ENCODE measurements at places on chromosomes 11 and 22.

DNA sequence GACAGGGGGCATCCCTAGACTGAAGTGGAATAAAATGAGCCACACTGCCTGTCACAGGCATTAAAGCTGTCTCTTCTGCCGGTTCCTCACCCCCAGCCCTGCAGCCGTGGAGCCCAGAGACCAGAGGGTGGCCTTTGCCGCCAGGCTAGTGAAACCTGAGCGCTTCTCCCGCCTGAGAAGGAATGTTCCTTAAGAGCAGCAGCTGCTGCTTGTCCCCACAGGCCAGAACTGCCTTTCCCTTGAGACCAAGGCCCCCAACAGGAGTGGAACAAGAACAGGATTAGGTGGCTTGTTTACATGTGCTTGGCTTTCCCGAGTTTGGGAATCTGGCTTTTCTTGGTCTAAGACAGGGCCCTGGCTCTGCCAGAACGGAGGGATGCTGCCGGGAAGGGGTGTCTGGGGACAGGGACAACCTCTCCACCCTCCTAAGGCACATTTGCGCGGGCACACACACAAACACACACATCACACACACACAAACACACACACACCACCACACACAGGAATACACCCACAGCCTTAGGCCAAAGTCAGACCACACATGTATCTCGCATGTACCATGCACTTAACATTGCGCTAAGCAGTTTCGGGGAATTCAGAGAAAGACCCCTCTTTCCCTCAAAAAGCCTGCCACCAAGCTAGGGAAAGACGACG lies 91.8 kb downstream of the FEZ1 start:
- DNase-seq, result peak; percentile 60

DNA sequence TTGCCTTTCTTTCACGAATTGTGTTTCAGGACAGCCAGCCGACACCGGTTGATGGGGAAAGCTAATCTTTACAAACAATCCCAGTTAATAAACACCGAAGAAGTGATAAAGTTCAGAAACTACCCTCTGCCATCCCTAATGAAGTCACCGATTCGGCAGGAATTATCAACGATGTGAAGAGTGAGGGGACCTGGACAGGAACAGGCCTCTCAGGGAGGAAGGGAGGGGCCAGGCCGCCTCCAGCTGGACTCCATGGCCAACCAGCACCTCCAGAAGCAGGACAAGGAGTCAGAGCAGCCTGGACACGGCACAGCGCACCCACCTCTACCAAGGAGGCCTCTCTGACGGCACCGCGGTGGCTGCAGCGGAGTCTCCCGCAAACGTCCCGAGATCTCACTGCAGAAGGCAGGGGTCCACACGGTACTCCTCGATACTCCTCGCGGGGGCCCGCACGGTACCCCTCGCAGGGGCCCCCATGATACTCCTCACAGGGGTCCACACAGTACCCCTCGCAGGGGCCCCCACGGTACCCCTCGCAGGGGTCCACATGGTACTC lies 3.9 kb downstream of the TOLLIP start:
- DNase-seq, result no peak

- DNase-seq, result no peak
Measured at GRCh38 chr11:118076754-118077281, at the start of gene TMPRSS4. Gene TMPRSS4, plus strand, starts transcription at chr11:118077078. Its CDS starts 225 bp downstream, at chr11:118077303.

- DNase-seq, result peak; percentile 39
Measured at GRCh38 chr11:110093407-110094297, 460 bp downstream of the ZC3H12C start.

GRCh38 chr22:23037429-23038333 lies 32.6 kb upstream of the GNAZ start:
- no peak for DNase-seq

- no peak for DNase-seq
Measured at GRCh38 chr11:9688716-9689511, 25.0 kb downstream of the SWAP70 start.

- no peak for DNase-seq
Measured at GRCh38 chr22:44917372-44918165, 92.2 kb downstream of the PHF21B start.

DNA sequence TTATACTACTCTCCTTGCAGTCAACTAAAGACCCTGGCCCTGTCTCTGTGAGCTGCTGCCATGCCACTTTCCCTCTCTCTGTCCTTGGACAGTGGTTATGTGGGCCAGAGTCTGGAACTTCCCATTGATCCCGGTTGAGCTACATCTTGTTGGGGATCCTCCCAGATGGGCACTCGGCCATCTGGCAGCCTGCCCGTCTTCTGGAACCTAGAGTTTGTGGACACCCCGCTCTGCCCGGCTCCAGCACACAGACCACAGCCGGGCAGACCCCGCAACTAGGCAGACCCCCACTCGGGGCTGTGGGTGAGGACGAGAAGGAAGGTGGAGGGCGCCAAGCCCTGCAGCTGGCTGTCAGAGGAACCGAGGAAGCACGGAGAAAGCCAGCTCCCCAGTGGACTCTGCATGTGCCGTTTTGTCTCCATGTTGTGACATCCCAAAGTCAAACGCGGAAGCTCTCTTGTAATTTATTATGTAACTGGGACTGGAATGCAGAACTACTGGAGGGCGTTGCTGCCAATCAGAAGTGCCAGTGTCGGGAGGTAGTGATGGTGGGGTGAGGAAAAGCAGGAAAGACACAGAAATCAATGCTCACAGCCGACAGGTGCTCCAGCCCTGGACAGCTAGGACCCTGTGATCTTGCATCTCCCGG lies 207.7 kb downstream of the CEP164 start:
- DNase-seq, result no peak

- DNase-seq, result no peak
Measured at GRCh38 chr22:31680861-31681341, 18.9 kb upstream of the PISD start.

- DNase-seq, result no peak
Measured at GRCh38 chr22:48829908-48830307, 997.8 kb downstream of the BRD1 start.

Measured in neuronal stem cell (in vitro differentiated cells).